Activated naive CD4-positive, alpha-beta T cell (primary cell): ENCODE measurements at places on chromosomes 12 and 14.

- no peak for DNase-seq
Measured at GRCh38 chr12:125744201-125744600, 679.0 kb downstream of the AACS start.

DNA sequence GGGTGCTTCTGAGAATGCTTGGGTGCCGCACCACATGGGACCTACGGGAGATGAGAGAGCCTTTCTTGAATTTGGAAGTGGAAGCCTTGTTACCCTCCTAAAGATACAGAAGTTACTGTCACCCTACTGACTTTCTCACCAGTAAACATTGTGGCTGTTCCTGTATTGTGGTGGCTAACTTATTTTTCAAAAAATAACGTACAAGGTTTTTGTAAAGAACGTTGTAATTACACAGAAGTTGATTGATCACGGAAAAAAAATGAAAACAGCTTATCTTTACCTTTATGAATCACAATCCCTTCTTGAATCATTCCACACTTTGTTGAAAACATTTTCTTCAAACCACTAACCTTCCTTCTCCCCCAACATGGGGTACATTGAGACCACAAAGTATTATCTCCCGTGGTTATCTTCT is 22.0 kb upstream of the PPFIBP1 start:
- no peak for DNase-seq

GRCh38 chr12:10249690-10250455 is 37.2 kb downstream of the GABARAPL1 start:
- no peak for DNase-seq

DNA sequence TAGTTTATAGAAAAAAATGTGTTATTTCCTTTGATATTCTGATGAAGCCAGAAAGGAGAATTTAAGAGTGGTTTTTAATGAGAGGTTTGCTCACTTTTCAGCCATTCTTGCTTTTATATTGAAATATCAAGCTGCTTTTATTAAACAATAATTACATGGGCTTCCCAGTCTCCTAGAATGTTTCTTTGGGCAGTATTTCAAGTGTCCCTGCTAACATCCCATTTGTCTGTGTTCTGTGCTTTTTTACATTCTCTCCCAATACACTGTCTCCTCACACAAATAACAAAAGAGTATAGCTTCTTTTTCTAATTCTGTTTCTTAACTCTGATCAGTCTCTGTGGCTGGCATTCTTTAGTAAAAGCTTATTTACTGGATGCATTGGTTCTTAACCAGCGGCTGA is 145.4 kb downstream of the TPH2 start:
- no peak for DNase-seq

- DNase-seq, result no peak
Measured at GRCh38 chr12:40343124-40343523, 118.3 kb downstream of the LRRK2 start.

GRCh38 chr12:105018776-105019175 is 32.7 kb downstream of the NOPCHAP1 start:
- DNase-seq, result no peak

DNA sequence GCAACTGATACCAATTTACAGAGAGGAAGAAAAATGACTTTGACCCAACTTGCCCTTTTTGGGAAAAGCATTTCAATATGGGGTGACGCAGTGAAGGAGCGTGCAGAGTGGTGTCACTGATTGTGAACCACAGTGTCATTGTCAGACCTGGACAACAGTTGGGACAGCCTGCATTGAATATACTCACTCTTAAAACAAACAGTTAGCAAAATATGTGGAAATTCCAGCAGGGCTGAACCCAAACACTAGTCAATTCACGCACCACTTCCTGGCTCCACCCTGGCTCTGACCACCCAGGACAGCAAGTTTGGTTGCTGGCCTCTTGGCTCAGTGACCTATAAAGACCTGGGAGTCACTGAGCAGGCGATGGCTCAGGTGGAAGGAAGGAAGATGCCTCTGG is 61.3 kb downstream of the NOS1 start:
- DNase-seq, result no peak

DNA sequence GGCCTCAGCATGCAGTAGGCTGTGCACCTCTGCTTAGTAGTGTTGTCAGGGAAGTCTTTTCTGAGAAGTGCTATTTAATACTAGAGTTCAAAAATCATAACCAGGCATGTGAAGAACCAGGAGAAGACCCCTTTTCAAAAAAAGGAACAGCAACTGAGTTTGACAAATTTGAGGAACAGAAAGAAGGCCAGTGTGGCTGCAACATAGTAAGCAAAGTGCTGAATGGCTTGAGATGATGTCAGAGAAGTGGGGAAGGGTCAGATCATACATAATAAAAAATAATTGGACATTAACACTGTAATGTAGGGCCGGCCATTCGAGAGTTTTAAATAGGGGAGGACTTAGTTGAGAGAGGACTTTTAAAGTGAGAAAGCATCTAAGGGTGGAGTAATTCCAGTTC is 11.1 kb upstream of the CNTN1 start:
- DNase-seq, result no peak

GRCh38 chr12:31008241-31008761 is 65.4 kb upstream of the DDX11 start:
- no peak for DNase-seq

GRCh38 chr12:70400124-70400523 is 34.0 kb downstream of the KCNMB4 start:
- no peak for DNase-seq

DNA sequence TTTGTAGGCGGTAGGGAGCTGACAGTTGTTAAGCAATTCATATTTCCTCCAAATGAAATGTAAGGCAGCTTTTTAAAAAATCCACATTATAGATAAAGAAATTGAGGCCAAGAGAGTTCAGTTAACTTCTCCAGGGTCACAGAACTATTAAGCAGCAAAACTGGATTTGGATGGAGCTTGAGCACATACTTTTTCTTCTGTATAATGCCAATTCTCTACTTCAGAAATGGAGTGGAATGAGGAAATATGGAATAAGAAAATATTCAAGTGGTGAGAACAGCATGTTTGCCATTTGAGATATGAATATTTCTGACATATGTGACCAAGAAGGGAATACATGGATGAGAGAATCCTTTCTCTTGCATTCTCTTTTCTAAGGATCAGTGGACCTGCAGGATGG is 233.1 kb downstream of the FOXG1 start:
- DNase-seq, result no peak

GRCh38 chr12:2960996-2961616 is 1.9 kb downstream of the TEAD4 start:
- DNase-seq, result no peak

- DNase-seq, result no peak
Measured at GRCh38 chr12:124796303-124796960, 67.2 kb downstream of the SCARB1 start.

DNA sequence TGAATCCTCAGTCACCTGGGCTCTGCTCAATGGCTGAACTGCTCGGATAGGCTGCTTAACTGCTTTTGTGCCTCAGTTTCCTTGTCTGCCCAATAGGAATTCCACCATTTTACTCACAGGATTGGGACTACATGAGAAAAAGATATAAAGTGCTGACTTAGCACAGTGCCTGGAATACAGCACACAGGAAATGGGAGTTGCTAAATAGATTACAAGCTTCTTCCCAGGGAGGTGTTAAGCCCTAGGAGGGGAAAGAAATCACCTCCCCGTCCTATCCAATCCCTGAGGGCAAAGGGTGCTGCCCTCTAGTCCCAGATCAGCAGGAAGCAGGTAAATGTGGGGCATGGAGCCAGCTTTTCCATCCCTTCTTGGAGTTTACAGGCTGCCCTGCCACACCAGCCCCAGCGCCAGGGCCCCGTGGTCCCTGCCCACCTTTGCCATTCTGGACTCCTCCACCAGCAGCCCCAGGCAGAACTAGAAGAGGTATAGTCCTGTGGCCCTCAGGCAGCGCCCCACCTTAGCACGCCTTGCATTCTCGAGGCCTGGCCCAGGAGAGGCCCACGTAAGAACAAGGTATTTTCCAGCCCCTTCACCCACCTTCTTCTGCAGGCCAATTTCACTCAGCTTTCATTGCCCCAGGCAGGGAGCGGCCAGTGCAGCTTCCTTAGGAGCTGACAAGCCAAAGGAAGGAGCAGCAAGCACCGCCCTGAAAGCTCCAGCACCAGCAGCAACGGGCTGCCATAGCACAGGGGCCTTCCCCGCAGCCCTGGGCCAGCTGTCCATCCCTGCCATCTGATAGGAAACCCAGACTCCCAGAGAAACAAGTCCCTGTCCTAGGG is 28.8 kb upstream of the RPLP0 start:
- DNase-seq, result no peak

- DNase-seq, result no peak
Measured at GRCh38 chr14:95467657-95468056, 48.8 kb downstream of the SYNE3 start.

GRCh38 chr12:128792398-128792797 is 31.4 kb downstream of the SLC15A4 start:
- DNase-seq, result no peak

DNA sequence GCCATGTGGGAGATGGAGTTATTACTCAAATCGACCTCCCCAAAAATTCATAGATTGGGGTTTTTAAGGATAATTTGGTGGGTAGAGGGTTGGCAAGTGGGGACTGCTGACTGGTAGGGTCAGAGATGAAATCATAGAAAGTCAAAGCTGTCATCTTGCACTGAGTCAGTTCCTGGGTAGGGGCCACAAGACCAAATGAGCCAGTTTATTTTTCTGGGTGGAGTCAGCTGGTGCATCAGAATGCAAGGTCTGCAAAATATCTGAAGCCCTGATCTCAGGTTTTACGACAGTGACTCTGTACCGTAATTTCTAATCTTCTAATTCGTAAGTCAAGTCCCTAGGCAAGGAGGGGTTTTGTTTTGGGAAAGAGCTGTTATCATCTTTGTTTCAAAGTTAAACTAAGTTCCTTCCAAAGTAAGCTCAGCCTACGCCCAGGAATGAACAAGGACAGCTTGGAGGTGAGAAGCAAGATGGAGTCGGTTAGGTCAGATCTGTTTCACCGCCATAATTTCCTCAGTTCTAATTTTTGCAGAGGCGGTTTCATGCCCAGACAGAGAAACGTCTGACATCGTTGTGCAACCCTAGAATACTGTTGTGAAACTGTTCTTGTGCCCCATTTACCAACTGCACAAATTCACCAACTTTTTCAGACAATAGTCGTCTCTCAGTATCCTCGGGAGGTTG is 104.5 kb upstream of the SFSWAP start:
- DNase-seq, result no peak

DNA sequence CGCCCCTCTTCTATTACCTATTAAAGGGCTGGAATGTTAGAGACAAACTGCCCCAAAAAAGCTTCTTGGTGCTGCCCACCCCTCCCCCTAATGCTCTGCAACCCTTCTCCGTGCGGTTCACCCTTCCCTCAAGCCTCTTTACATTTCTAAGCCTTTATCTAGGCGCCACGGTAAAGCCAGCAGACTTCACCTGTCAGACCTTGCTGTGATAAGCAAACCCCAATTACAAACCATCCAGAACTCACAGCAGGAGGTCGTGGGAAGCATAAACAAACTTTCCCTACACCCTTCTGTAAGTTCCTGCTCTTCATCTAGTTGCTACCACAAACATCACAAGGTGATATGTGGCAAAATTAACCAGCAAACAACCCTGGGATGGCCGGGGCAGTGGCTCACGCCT is 56.8 kb downstream of the MOK start:
- no peak for DNase-seq

GRCh38 chr12:100824476-100824875 is 29.9 kb downstream of the ANO4 start:
- DNase-seq, result no peak
